Forelimb muscle (tissue), 1 donor: ENCODE measurements at places on chromosomes 2 and 18.

GRCh38 chr18:79875531-79875919 is 75.9 kb downstream of the SLC66A2 start:
- no peak for DNase-seq

GRCh38 chr2:190214426-190215194 is 105.0 kb downstream of the HIBCH start:
- no peak for DNase-seq

- no peak for DNase-seq
Observed at GRCh38 chr2:65372619-65373018, 59.8 kb downstream of the SPRED2 start.

GRCh38 chr2:96729748-96730147 is 10.1 kb downstream of the LMAN2L start:
- DNase-seq = no peak

DNA sequence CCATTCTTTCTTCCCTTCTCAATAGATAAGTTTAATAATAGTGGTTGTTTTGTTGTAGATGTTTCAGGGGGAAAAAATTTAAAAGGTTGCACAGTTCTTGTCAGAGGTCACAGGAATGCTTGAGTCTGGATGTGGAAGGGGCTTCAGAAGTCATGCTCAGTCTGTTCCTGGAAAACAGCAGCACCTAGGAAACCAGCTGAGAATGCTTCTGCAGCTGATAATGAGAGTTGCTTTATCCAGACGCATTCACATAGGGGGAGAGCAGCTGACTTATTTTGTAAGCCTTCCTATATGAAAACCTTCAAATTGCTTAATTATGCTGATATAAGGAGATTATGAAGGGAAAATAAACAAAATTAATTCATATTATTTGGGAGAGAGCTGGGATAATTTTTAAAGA is 235.5 kb downstream of the GULP1 start:
- DNase-seq = peak; percentile 65
